ENCODE measurements at places on chromosomes 2 and 18. TPM values are rescaled to one million over a fixed set of nuclear protein-coding genes. Genes with fewer than 3 reads are reported as not detected.
A peak's percentile ranks its signal among the peaks of the same experiment; 100 is the strongest.

DNA sequence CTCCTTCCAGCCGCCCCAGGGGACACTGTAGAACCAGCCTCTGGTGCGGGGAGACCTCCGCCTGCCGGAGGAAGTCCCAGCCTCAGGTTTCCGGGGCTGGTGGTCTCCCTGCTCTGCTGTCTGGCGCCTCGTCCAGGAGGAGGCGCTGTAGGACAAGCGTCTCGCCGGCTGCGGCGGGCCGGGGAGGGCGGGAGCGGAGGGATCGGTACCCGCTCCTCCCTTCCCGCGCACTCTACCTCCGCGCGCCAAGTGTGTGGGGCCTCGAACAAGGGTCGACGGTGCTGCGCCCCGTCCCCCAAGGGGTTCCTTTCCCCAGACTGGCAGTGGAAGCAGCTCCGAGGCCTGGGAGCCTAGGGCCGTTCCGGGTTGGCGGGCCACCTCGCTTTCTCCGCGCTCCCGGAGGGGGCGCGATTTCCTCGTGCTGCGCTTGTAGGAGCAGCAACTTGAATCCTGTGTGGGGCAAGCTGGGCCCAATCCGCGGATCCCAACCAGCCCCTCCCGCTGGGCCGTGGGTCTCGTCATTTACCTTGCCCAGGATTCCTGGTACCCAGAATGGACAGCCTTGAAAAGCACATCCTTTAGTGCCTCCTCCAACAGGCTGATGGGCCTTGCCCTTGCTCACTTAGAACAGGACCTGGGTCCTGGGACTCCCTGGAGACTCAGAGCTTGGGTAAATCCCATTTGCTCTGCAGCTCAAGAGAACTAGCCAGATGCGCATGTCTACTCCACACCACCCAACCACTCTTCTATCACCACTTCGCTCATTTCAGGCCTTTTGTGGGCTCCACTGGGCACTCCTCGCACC, 10.6 kb upstream of the HOXD4 start:
- DNase-seq, result peak; percentile 71

- no peak for DNase-seq
Measured at GRCh38 chr2:75290600-75291150, 91.4 kb upstream of the TACR1 start.

GRCh38 chr2:166627893-166628292, 133.8 kb upstream of the SCN7A start:
- DNase-seq, result no peak

DNA sequence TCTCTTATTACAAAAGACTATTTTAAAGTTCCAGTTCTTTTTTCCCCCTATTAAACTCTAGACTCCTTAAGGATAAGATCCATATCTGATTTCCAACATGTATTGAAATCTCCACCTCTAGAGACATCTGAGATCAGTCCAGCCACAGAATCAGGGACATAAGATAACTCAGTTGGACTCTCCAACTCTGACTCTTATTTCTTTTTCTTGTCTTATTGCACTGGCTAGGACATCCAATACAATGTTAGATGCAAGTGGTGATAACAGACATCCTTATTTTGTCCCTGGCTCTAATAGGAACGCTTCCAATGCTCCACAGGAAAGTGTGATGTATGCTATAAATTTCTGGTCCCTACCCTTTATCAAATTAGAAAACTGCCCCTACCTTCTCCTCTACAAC, 158.1 kb downstream of the TNS1 start:
- no peak for DNase-seq

DNA sequence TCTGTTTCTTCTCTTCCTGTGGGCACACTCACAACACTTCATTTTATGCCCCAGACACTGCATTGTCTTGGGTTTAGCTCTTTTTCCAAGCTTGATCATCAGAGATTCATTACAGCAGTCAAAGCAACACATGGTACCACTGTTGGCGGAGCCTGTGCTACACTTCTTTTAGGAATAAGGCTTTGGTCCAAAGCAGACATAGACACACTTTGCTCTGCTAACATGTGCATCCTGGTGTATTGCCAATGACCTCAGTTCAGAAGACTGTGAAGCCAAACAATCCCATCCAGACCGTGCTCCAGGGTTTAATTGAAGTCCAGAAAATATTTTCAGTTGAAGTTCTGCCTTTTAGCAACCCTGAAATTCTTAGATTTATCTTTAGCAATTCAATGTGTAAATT, 354.6 kb upstream of the RAB12 start:
- no peak for DNase-seq

GRCh38 chr2:174826051-174826450, 61.8 kb upstream of the CHRNA1 start:
- DNase-seq, result no peak

DNA sequence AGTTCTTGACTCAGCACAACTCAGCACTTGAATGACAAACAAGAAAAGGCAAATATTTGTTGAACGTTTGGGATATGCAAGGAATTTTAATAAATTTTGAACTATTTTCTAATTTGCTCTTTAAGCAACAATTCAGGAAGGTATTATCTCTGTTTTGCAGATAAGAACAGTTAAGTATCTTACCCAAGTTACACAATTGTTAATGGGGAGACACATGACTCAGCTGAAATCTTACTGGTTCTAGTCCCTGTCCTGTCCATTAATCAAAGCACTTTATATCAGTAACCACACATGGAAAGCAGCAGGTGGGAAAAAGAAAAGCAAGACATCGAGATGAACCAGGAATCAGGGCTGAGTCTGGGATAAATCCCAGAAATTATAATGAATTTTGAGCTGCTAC, 493.9 kb upstream of the PIK3C3 start:
- no peak for DNase-seq

GRCh38 chr18:11260961-11261461, 111.6 kb upstream of the PIEZO2 start:
- no peak for DNase-seq

- DNase-seq, result no peak
Measured at GRCh38 chr2:20186078-20186854, 38.7 kb downstream of the SDC1 start.

GRCh38 chr18:10074110-10074509, 160.3 kb downstream of the VAPA start:
- DNase-seq, result no peak

DNA sequence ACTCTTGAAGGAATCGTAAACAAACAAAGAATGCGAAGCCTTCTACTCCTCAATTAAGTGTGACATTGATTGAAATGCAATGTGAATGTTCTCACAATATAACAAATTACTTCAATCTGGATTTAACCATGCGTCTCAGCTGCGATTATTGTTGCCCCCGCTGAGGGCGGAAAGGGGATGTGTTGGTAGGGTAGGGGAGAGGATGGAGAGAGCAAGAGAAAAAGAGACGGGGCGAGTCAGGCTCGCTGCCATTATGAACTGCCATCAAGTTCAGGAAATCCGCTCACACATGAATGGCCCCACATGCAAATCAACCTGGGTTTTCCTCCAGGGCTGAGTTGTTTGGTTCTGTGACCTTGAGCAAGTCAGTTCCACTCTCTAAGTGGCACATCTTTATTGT, 129.8 kb downstream of the PXDN start:
- DNase-seq, result no peak

GRCh38 chr2:206533977-206534376, 90.6 kb downstream of the ADAM23 start:
- no peak for DNase-seq

DNA sequence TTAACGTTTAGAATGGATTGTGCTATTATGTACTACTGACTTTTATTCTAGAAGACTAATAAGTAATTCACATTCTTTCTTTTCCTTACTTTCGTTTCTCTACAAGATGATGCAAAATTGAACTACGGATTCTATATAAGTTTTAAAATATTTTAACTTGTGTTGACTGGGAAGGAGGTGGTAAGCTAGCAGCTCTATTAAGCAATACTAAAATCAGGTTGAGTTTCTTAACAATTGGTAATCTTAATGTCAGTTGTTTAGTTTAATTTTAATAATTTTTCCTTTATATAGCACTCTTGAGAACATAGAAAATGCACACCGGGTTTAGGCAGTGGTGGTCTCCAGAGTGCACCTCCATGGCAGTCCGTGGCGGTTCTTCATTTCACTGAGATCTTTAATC, 215.2 kb downstream of the MCFD2 start:
- no peak for DNase-seq

DNA sequence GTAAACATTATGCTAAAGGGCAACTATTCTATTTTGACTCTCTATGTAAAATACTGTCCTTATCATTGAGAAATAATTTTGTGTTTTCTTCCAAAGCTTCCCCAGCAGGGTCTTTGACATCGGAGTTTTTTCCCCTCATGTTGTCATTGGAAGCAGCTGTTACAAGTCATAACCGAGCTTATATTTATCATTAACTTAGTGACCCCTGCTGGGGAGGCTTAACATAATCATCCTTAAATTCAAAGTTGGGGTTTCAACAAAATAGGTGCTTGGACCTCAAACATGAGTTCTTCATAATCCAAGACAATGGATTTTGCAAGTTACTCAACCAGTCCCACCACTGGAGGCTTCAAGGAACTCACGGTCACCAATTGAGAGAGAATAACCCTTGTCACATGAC, 330.9 kb downstream of the DCC start:
- no peak for DNase-seq

DNA sequence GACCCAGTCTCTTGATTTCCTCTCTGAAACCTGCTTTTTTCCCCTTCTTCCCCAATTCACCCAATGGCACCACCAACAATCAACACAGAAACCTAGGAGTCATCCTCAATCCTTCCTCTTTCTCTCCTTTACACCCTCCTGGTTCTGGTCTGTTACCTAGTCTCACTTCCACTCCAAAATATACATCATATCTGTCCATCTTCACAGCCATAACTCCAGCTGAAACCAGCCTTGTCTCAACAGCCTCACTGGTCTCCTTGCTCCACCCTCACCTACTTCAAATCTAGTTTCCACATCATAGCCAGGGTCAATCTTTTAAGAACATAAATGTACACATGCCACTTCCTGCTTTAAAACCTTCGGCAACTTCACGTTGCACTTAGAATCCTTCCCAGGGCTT, 11.8 kb upstream of the TWSG1 start:
- no peak for DNase-seq

GRCh38 chr18:37322492-37323035, 243.0 kb downstream of the CELF4 start:
- DNase-seq, result peak; percentile 42

- DNase-seq, result no peak
Measured at GRCh38 chr2:44100351-44100750, 68.3 kb upstream of the PPM1B start.

The DLX2 gene
- not detected for total RNA-seq

The RAPGEF4 gene
- 18.2 TPM for total RNA-seq

The CD8A gene
- total RNA-seq, result 0.47 TPM

The CHMP1B gene
- 19.5 TPM for total RNA-seq

The HOXD12 gene
- not detected for total RNA-seq

The ERMN gene
- total RNA-seq, result not detected

The MRO gene
- 2.5 TPM for total RNA-seq

The EN1 gene
- not detected for total RNA-seq

The ALMS1 gene
- 11.9 TPM for total RNA-seq

Measured in liver (tissue), 10 donors.